ENCODE measurements at places on chromosomes 6 and 20.

GRCh38 chr6:41730531-41731436 lies 4.6 kb downstream of the TFEB start:
- DNase-seq, result no peak

GRCh38 chr20:38649275-38649891 lies 47.8 kb downstream of the ARHGAP40 start:
- DNase-seq, result no peak

- DNase-seq, result no peak
Measured at GRCh38 chr6:121531658-121532169, 96.3 kb downstream of the GJA1 start.

DNA sequence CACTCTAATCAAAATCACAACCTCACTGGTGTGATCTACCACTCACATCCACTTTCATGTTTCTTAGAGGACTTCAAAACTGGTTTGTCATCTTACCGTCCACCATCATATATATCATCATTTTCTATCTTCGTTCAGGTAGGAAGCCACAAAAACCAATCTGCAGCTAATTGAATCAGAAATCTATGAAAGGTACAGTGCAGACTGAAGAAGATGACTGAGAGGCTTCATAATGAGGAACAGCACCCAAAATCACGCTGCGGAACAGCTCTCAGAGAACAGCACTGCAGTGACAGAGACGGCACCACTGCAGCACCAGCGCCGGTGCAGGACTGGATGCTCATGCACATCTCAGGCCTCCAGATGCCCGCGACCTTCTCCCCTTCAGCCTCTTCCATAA lies 13.0 kb downstream of the GMDS start:
- DNase-seq, result no peak

DNA sequence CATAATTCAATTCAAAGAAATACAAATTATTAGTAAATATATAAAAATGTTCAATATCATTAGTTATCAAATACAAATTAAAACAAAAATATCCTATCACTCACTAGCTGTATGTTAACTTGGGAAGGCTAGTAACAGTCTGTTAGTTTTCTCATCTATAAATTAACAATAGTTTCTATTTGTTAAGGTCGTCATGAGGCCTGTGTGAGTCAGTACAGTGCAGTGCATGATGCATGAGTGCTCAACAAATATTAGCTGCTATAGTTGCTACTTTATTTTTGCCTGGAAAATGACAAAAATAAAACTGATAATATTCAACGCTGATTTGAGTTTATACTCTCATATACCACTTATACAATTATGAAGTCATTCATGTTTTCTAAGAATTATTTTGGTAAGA lies 401.6 kb upstream of the RUNX2 start:
- DNase-seq, result no peak

GRCh38 chr6:83470001-83470400 lies 39.1 kb upstream of the ME1 start:
- DNase-seq, result no peak

DNA sequence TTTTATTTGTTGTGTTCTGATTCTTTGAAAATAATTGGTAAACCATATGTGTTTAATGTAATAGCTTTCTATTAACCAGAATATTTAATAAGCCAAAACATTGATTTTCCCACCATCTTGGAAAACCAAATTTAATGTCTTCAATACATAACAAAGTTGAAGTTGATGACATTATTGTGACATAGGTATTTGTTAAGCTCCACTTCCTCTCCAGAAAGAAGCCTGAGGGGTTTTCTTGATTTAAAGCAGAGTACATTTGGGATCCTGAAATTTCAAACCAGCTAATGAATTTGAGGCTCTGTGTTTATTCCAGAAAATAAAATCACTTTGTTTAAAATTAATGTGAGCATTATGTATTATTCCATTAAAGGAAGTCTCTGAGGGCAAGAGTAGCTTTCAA lies 106.3 kb downstream of the PERP start:
- no peak for DNase-seq

DNA sequence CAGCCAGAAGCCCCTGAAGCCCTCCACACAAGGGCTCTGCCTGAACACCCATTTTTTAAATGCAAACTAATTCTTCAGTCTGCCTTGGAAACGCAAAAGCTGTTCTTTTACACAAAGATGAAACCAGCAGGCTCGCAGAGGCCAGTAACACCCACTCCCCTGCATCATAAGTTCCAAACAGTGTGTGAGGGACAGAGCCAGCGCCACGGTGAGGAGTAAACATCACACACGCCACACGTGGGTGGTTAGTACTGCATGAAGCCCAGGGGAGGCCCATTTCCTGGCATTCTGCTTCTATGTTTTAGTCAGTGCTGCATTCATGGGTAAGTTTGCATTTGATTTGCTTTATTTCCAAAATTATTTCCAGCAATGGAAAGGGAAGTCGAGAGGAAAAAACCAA lies 217.7 kb upstream of the RIN2 start:
- DNase-seq, result no peak

GRCh38 chr6:291204-291696 lies 1.0 kb upstream of the DUSP22 start:
- DNase-seq, result no peak

DNA sequence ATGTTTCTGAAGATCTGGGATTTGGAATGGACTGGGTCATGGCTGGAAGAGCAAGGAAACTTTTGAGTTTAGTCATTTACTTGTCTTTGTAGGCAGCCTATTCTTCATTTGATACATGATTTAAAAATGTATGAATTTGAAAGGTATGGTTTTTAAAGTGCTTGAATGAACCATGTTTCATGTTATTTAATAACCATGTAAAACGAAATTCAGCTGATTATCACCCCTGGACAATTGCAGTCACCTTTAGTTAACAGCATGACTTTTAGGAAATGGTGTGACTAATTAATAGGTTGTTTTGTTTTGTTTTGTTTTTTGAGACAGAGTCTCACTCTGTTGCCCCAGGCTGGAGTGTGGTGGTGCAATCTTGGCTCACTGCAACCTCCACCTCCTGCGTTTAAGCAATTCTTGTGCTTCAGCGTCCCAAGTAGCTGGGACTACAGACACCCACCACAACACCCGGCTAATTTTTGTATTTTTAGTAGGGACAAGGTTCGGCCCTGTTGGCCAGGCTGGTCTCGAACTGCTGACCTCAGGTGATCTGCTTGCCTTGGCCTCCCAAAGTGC lies 2.1 kb downstream of the STX11 start:
- no peak for DNase-seq

DNA sequence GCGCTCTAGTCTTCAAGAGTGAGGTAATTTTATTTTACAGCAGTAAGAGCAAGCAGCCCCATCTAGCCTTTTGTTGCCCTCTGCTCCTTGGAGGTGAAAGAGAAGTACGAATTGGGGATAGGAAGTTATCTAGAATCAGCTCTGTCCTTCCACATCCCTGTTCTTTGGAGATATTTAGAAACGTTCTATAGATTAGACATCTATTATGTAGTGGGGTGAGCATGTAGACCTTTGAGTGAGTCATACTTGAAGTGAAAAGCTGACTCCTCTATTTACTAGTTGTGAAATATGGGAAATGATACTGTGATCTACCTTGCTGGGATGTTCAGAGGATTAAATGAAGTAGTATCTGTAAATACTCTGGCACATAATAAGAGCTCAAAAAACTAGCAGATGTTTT lies 36.0 kb upstream of the SLC35D3 start:
- no peak for DNase-seq

- DNase-seq, result no peak
Measured at GRCh38 chr20:32586291-32586690, 1.2 kb upstream of the NOL4L start.

DNA sequence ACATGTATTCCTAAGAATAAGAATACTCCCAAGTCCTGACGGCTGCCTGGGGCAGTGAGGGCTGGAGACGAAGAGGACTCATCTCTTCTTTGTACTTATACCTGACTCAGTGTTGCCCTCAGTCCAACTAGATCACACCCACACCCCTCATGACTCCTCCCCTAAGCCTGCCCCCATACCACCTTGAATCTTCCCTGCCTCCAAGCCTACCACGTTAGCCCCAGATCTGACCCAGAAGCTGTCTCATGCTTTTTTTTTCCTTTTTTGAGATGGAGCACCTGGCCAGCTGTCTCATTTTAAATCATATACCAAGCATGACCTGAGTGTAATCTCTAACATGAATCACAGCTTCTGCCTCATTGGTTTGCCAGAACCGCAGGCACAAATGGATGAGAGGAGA lies 45.2 kb downstream of the MUC22 start:
- DNase-seq, result no peak

GRCh38 chr20:821046-821730 lies 12.3 kb upstream of the FAM110A start:
- no peak for DNase-seq

All from CD4-positive, alpha-beta T cell treated with Interleukin-1 beta for 1 hour (primary cell).